ENCODE measurements at places on chromosomes 4 and X.

DNA sequence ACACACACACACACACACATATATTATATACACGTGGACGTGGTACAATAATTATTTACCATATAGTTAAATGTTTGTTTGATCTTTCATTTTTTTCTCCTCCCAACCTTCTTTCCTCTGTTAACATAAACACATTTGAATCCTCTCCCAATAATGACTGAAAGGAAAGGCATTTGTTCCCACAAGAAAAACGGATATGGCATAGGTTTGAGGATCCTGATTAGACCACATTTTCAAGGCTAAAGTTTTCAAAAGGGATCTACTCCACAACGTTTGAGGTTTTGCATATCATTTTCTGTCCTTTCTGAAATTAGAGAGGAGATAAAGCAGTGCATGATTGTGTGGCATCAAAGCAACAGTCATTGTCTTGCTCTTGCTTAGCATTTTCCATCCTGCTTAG lies 1883.4 kb downstream of the STIM2 start:
- peak; percentile 3 for DNase-seq

DNA sequence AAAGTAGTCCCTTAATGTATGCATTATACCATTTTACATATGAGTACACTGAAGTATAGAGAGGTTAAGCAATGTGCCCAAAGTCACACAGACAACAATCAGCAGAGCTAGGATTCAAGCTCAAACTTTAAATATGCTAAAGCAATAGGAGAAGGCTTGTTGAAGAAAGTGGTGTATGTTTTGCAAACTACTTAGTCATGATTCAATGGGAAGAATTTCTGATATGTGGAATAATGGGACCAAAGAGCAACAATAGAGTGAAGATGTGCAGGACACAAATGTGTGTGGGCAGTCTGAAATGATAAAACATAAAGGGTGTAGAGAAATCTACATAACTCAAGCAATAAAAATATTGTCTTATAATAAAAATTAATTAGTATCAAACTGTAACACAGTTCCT lies 109.0 kb upstream of the ARSJ start:
- peak; percentile 54 for DNase-seq

GRCh38 chrX:11100281-11101035 lies 10.7 kb upstream of the HCCS start:
- peak; percentile 85 for DNase-seq

GRCh38 chrX:143683486-143683885 lies 37.1 kb downstream of the SPANXN2 start:
- no peak for DNase-seq
